ENCODE measurements at places on chromosomes 1 and 21.

- peak; percentile 86 for DNase-seq
Measured at GRCh38 chr1:44810101-44810761, 1.9 kb downstream of the BTBD19 start.

- DNase-seq: peak; percentile 5
Measured at GRCh38 chr1:177256153-177257075, 85.7 kb downstream of the BRINP2 start.

- DNase-seq: no peak
Measured at GRCh38 chr1:31218705-31219104, 21.0 kb downstream of the NKAIN1 start.

DNA sequence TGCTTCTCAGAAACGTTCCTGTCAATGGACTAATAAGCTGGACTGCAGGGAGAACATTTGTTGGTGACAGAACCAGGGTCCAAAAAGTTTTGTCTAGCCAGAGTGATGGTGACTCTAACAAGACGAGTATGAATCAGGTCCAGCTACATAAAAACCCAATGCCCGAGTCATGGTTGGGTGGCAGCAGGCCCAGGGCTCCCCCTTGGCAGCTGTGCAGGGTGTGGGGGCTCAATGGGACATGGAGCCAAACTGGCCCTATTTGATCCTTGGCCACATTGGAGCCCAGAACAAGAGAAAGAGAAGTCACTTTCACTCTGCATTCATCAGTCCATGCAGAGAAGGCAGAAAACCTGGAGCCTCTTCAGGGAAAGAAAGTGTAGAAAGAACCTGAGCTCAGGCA, 37.9 kb upstream of the TENT5C start:
- DNase-seq: no peak

DNA sequence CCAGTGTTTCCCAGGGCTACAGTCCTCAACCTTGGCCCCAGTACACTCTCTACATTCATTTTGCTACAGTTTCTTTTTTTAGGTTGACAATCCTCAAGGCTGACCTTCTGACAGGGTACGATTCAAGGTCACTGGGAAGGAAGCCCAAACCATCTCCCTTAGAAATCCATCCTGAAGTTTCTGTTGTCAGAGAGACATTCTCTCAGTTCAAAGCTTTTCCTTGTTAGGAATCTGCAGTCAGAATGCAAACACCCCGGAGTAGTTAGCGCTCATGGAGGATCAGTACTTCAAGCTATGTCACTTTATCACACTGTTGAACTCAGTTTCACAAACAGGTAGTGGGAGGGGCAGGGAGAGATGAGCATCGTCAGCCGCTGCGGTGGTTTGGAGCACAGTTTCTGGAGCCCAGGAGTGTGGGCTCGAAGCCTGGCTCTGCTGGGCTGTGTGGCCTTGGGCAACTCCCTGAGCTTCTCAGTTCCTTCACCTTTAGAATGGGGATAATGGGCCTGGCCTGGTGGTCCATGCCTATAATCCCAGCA, 4.2 kb downstream of the SLC2A5 start:
- DNase-seq: no peak

DNA sequence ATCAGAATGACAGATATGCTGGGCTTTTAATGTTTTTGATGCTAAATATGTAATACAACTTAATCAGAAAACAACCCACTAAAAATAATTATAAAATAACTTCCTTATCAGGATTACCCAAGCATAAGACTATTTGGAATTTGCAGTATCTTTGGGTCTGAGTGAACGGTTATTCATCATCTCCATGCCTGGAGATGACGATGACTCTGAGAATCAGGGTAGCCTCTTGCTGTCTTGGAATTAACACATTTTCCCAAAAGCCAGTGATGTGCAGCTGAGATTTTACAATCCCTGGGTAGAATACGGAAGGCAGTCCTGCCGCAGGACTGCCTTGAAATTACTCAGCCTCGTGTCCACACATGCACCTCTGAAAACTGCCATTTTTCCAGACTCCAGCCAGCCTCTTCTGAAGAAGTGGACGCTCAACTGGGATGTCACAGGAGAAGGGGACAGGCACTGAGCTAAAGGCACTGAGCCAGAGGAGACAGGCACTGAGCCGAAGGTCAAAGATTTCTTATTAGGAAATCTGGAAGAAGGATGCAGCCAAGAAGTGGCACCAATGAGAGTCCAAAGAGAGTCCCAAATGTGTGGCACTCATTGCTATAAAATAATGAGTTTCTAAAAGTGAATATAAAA, 85.5 kb downstream of the PGBD5 start:
- DNase-seq: no peak

GRCh38 chr1:43370564-43370963, 2.8 kb upstream of the ELOVL1 start:
- DNase-seq: no peak
